ENCODE measurements at places on chromosomes 16 and 17.
A peak's percentile ranks its signal among the peaks of the same experiment; 100 is the strongest.

GRCh38 chr17:45170931-45171337 lies 9.3 kb downstream of the HEXIM2 start:
- DNase-seq, result no peak

GRCh38 chr17:35214192-35214591 lies 20.0 kb upstream of the SLC35G3 start:
- no peak for DNase-seq

- no peak for DNase-seq
Observed at GRCh38 chr17:41498276-41498675, 7.1 kb downstream of the KRT13 start.

DNA sequence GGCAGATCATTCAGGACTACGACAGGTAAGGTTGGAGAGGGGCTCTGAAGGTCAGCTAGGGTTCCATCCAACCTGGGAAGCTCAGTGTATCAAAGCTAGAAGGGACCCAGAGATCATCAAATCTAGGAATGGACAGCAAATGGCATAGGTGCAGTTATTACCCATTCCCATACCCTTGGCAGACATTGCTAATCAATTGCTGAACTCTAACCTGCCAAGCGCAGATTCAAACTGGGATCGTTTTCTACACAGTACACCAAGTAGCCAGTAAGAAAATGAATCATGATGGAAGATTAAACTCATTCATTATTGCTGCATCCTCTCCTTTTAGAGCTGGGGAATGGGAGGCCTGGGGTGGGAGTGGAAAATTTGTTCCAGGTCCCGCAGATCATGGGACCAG lies 33.6 kb downstream of the CPNE2 start:
- DNase-seq, result no peak

DNA sequence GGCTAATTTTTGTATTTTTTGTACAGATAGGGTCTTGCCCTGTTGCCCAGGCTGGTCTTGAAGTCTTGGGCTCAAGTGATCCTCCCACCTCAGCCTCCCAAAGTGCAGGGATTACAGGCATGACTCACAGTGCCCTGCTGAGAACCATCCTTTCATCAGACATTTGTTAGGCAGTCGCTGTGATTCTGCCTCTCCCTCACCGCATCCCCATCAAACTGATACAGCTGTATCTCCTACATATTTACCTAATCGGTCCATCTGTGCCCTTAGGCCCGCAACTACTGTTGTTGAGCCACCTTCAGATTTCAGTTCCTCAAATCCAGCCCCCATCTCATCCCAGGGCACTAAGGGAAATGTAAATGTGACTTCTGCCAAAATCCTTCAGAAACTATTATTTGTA lies 2.0 kb upstream of the SLC43A2 start:
- DNase-seq, result no peak

DNA sequence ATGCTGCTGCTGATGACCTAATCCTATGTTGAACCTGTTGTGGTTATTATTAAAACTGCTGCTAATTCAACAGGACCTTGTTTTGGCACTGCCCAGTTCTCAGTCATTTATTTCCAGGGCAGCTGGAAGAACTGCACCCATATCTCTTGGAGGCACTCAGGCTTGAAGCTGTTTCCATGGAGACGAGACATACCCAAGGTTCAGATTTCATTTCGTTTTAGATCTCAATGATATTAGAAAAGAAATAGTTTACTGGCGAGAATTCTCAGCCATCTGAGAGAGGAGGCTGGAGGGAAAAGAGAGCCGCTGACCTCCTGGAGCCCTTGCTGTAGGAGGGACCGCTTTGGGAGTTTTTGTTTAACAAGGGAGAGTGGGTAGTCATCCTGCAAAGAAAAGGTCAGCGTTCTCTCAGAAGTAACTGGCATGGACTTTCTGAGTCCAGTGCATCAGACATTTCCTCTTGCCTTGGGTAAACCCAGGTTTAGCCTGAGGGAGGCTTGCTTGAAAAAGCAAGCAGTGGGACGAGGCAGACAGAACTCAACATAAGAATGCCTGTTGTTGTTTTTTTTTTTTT lies 75.4 kb downstream of the YPEL2 start:
- peak; percentile 83 for DNase-seq

- DNase-seq, result no peak
Observed at GRCh38 chr17:2406903-2407790, 6.3 kb upstream of the MNT start.

DNA sequence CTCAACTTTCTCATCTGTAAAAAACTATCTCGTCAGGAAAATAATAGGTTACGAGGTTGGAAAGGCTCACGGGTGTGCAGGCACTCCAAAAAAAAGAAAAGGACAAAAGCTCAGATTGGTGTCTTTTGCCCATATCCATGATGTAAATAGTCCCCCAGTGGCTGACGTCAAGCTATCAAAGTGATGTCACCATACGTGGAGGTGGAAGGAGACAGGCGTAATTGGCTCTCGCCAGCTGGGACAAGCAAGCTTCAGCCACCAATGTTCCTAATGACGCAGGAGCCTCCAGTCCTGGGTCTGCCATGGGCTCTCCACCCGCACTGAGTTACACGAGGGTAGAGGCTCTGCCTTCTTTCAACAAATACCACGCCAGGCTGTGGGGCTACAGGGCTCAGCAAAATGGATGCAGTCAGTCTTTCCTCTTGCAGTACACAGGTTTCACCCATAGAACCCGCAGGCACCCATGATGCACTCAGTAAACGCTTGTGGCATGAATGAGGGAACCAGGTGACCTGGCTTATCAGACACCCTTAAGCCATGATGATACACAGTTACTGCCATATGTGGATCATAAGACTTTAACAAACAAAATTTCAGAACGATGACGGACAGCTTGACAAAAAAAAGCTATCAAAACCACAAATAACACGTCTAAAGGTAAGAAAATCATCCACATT lies 50.5 kb downstream of the COTL1 start:
- no peak for DNase-seq

DNA sequence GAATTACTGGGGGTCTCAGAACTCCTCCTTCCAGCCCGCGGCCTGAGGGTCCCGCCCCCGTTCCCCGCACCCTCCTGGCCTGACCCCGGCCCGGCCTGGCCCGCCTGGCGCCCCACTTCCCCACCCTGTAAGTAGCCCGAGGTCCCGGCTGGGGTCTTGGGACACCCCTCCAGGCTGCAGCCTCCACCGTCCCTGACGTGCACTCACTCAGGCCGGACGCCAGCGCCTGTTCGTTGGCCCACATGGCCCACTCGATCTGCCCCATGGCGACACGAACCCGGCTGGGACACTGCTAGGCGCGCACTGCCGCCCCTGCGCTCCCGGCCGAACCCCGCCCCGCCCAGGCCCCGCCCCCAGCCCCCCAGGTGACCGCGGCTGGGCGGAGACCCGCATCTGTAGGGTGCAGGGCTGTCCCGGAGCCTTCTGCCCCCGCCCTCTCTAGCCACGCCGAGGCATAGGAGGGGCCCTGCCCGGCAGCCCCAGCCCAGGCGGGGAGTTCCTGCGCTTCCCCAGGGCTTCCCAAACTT lies at the start of gene CYBA:
CYBA (minus strand) TSS at position 305 of the 527 bp plus-strand sequence; CDS start at position 265, 40 bp downstream.
- peak; percentile 56 for DNase-seq

- no peak for DNase-seq
Observed at GRCh38 chr17:4772235-4772613, 538 bp downstream of the TM4SF5 start.

GRCh38 chr17:63426041-63426916 lies 19.8 kb downstream of the CYB561 start:
- DNase-seq, result no peak

- DNase-seq, result no peak
Observed at GRCh38 chr16:62968-63391, 9.4 kb downstream of the SNRNP25 start.

GRCh38 chr16:75287708-75288107 lies 36.3 kb upstream of the BCAR1 start:
- no peak for DNase-seq

GRCh38 chr17:5516060-5516792 lies 29.9 kb downstream of the MIS12 start:
- DNase-seq, result no peak

DNA sequence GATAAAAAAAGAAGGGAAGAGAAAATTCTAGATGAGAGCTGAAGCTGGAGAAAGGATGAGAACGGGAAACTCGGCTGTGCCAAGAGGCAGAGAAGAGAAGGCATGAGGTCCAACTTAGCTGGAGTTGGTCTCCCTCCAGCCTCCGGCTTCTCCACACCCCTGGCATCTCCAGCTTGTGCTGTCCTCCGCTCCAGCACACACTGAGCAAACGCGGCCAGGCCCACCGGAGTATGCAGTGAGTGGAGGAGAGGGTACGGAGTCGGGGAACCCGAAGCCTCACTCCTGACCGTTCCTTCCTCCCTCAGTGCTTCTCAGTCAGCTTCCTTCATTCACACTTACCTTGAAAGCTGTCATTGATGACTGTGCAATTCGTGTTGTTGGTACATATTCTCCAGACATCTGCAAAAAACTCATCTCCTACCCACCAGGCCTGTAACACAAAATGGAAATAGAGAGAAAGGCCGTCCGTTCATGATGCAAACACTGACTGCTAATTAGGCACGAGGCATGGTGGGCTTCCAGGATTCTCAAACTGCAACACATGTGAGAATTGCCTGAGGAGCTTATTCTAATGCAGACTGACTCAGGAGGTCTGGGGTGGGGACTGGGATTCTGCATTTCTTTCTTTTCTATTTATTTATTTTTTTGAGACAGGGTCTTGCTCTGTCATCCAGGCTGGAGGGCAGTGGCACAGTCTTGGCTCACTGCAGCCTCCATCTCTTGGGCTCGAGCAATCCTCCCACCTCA lies 37.0 kb downstream of the EMP2 start:
- no peak for DNase-seq

DNA sequence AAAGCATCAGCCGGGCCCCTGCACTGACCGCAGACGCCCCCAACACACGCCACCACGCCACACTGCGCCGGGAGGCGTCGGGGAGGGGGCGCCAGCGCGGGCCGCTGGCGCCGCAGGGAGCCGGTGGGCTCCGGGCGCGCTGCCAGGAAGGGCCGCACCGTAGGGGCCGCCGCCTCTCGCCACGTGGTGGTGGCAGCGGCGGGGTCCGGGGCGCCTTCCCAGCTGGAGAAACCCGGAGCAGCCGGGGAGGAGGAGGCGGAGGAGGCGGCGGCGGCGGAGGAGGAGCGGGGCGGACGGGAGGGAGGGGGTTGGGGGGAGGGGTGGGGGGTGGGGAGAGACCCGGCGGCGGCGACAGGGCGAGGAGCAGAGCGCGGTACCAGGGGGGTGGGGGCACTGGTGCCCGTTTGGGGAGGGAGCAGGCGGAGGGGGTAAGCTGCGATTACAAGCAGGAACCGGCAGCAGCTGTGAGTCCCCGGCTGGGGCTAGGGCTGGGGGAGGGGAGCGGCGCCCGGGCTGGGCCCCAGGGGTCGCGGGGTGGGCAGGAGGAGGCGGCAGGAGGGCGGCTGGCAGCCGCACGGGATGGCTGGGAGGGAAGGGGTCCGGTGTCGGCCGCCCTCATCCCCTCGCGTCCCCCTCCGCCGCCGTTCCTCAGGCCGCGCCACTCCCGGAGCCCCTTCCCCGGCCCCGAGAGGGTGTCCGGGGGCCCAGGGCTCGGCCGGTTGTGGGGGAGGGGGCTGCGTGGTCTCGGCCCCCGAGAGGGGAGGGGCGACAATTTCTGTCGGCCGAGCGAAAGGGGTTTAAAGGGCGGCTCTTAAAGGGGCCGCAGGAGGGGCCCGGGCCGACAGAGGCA lies at the start of gene TBKBP1:
TBKBP1 (plus strand) TSS at position 431 of the 850 bp plus-strand sequence. CDS start 1,952 bp downstream, outside the sequence.
- peak; percentile 92 for DNase-seq

GRCh38 chr17:35729405-35729833 lies 2.0 kb upstream of the RASL10B start:
- DNase-seq, result no peak

GRCh38 chr16:48374255-48374654 lies 11.0 kb downstream of the SIAH1 start:
- DNase-seq, result no peak

GRCh38 chr17:64534187-64534586 lies 27.4 kb downstream of the CEP95 start:
- no peak for DNase-seq

- no peak for DNase-seq
Observed at GRCh38 chr17:11031787-11032186, 193.9 kb upstream of the PIRT start.

DNA sequence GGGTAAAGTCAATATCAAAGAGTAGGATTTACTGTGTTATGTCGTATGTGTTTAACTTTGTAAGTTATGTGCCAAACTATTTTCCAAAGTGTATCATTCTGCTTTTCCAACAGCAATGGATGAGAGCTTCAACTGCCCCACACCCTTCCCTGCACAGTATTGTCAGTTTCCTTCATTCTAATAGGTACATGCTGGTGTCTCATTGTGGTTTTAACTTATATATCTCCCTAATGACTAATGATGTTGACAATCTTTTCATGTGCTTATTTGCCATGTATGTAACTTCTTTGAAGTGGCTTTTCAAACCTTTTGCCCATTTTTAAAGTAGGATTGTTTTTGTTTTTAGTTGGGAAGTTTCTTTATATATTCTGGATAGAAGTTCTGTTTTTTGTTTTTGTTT lies 3.8 kb downstream of the DDX19B start:
- DNase-seq, result no peak

- DNase-seq, result no peak
Observed at GRCh38 chr17:8708025-8708461, 36.6 kb downstream of the CCDC42 start.

DNA sequence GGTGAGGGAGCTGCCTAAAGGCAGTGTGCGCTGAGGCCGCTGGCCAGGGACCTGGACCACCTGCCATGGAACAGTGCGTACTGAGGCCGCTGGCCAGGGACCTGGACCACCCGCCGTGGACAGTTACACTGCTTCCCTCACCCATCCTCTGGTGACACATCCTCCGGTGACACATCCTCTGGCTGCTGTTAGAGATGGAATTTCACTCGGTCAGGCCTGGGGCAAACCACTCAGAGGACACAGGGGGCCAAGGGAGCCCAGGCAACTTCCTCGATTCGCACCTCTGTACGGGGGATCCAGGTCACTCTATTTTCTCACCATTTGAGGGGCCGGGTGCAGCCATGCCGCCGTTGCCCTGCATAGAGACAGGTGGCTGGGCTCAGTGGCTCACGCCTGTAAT lies 32.4 kb upstream of the RPTOR start:
- no peak for DNase-seq

- no peak for DNase-seq
Observed at GRCh38 chr16:23578101-23578830, 17.9 kb downstream of the NDUFAB1 start.

All from SK-N-DZ (cell line).